ENCODE measurements at places on chromosomes 7 and 10.

DNA sequence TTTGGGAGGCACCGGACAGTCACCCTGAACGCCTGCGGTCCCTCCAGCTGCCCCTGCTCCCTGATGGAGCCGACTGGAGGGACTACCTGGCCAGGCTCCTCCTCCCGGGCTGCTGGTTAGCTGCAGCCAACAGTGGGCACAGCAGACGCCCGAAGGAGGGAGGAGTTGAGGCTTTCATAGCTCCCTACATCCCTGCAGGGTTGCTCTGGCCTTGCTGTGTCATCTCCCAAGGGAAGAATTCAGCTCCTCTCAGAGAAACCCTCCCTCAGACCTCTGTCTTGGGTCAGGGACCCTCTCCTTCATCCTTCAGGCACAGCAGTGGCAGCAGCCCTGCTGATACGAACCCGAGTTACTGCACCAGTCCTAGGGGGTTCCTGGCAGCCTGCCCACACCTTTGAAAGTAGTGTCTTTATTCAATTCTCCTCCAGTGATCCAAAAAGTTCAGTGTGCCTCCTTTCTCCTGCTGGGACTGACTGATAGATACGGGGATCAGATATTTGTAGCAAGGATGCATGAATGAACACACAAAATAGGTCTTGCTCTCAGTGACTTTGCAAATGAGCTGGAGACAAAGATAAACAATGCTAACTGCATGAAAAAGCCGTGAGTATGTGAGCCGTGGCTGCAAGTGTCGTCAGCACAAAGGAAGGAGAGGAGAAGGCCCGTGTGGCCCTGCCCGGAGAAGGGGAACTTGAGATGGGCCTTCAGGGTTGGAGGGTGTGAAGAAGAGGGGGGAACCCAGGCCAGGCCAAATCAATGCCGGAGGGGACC lies 136.6 kb downstream of the PRKAG2 start:
- no peak for DNase-seq

DNA sequence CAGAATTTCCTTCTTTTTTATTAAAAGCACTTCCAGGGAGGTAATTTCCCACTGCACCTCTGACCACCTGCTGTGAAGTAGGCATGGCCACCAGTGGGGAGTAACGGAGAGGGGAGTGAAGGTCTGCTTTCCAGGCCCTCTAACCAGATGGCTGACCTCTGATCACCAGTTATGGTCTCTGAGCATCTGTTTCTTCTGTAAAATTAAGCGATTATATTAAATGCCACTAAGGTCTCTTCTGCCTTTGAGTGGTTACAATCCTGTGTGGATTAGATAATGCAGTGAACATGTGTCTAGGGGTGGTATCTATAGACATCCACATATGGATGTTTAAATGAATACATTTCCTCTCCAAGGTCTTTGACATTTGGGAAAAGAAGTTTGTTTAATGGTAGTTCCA lies 199.6 kb downstream of the HERPUD2 start:
- no peak for DNase-seq

DNA sequence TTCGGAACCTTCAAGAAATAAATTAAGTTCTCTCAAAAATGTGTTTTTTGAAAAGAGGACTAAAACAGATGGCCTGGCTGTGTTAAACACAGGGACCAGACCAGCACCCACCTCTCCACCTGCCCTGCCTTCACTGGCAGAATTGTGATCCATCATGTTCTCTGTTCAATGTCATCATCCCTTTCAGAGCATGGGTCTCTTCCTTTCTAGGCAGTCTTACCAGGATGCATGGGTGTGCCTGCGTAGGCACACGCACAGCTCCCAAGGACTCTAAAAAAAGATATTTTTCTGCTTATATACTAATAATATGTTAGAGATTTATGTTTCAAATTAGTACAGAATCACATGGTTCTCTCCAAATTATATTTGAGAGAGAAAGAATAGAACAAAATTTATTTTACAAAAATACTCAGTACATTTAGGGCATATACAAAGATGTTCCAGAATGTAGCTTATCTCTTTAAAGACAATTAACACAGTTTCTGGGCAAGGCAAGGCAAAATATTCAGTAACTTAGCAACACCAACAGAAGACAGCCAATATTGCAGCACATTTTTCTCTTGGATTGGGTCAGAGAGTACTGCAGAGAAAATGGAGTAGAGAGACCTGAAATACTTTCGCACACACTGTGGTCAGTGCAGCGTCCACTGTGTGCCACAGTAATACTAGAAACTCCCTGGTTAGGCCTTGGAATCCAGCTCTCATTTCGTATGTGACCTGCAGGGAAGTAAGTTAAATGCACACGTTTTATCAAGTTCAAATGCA lies 52.8 kb downstream of the EGFR start:
- DNase-seq = no peak

GRCh38 chr7:107046491-107047259 lies 2.2 kb downstream of the PRKAR2B start:
- DNase-seq = no peak

Measured in AG04450 (cell line).